ENCODE measurements at places on chromosomes 6 and 20. TPM values are rescaled to one million over a fixed set of nuclear protein-coding genes. Genes with fewer than 3 reads are reported as not detected.

- no peaks in the 10 kb centered on the region for H3K27me3 ChIP-seq
- H3K4me1 ChIP-seq: peaks cover 11% of the 10 kb centered on the region
- no peak overlapping the region for H3K27ac ChIP-seq
These were observed 155.6 kb downstream of the FOXC1 start for GRCh38 chr6:1765160-1765903.

HAO1 gene
- not detected for total RNA-seq

DNA sequence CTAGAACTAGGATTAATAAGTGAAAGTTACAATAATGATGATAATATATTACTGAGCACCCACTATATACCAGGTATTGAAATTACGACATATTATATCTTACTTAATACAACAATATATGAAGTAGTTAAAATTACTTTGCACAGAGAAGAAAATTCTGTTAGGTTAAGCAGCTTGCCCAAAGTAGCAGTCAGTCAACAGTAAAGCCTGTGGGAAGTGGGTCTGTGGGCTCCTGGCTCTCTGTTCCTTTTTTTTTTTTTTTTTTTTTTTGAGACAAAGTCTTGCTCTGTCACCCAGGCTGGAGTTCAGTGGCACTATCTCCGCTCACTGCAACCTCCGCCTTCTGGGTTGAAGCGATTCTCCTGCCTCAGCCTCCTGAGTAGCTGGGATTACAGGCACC is 4.8 kb upstream of the GTF2H4 start:
- peaks cover 14% of the 10 kb centered on the region for H3K36me3 ChIP-seq
- H3K27ac ChIP-seq: no peak overlapping the region
- peaks cover 8% of the 10 kb centered on the region for H3K4me1 ChIP-seq
- H3K4me3 ChIP-seq: no peak overlapping the region
- DNase-seq: no peak
- H3K27me3 ChIP-seq: no peaks in the 10 kb centered on the region

DNA sequence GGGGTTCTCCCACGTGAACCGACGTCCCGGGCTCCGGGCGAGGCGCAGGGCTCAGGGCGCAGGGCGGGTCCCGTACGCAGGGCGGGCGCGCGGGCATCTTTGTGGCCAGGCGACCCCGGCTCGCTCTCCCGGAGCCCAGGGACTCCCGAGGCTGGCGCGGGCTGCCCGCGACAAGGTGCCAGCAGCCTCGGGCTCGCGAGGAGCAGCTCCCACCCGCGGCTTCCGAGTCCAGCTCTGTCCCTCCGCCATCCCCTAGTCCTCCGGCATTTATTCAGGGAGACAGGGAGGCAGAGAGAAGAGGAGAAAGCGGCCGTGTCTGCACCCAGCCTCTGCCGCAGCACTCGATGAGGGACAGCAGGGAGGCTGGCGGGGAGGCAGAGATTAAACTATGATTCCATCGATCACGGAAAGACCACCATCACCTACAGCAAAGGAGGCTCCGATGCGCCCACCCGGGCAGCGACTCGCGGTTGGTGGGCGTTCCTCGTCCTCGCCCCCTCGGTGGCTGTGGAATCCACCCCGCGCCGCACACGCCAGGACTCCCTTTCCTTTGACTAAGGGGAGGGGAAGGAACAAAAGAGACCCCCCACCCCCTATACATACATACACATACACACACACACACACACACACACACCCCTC is 1.1 kb downstream of the RGS17 start:
- H3K4me1 ChIP-seq: peaks cover 25% of the 10 kb centered on the region
- H3K4me3 ChIP-seq: peak overlapping the region; percentile 79
- no peaks in the 10 kb centered on the region for H3K36me3 ChIP-seq
- H3K27me3 ChIP-seq: no peaks in the 10 kb centered on the region
- DNase-seq: no peak
- peak overlapping the region; percentile 29 for H3K27ac ChIP-seq

DNA sequence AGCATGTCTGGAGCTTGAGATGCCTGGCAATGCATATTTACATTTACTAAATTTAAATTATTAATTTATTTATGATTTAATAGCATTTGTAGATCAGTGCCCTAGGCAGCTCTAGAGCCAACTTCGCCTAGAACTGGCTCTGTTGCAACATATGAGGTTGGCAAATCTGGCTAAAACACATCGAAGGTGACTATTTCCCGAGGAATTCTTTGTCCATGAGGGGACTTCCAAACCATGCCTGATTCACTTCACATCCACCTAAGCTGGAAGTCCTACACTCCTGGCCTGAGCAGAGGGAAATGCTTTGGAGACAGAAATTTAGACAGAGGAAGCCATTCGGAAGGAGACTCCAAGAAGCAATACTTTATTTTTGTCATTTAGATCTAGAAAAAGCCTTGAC is 211.0 kb upstream of the ARG1 start:
- H3K4me1 ChIP-seq: peaks cover 15% of the 10 kb centered on the region
- no peaks in the 10 kb centered on the region for H3K27me3 ChIP-seq
- no peak for DNase-seq
- no peaks in the 10 kb centered on the region for H3K36me3 ChIP-seq

GRCh38 chr20:57223648-57224489 is 42.6 kb downstream of the BMP7 start:
- no peak for DNase-seq
- no peaks in the 10 kb centered on the region for H3K27me3 ChIP-seq
- H3K27ac ChIP-seq: no peak overlapping the region

DNA sequence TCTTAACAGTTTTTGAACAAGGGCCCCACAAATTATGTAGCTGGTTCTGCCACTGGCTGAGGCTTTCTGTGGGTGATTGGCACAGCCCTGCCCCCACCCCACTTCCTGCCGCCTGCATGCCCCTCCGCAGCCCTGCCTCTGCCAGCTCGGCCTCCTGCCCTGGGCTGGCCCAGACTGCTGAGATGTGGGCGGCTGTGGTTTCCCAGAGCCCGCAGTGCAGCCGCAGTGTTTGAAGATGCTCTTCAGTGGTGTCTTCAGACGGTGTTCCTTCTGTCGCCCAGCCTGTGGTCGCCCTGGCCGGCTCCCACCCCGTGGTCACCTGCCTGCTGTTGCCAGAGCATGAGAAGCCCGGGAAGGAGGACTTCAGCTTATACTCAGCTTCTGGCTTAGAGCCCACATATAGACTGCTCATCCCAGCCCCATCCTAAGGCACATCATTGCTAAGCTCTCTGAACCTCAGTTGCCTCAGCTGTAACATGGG is 154.3 kb downstream of the VEGFA start:
- no peaks in the 10 kb centered on the region for H3K36me3 ChIP-seq
- no peak overlapping the region for H3K4me3 ChIP-seq
- no peak overlapping the region for H3K27ac ChIP-seq

DNA sequence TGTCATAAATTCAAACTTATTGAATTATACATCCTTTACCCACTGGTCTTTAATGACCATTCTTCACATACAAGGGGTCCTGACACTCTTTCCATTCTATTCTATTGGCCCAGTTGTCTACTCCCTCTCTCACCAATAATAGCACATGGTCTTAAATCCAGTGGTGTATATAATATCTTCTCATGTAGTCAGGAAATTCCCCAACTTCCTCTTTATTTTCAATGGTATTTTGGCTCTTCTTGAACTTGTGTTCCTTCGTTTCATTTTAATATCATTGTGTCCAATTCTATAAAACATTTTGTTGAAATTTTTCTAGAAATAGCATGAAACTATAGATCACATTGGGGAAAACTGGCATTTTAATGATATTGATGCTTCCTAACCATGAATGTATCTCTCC is 36.8 kb downstream of the PSMB9 start:
- peaks cover 29% of the 10 kb centered on the region for H3K4me1 ChIP-seq
- H3K4me3 ChIP-seq: no peak overlapping the region

DNA sequence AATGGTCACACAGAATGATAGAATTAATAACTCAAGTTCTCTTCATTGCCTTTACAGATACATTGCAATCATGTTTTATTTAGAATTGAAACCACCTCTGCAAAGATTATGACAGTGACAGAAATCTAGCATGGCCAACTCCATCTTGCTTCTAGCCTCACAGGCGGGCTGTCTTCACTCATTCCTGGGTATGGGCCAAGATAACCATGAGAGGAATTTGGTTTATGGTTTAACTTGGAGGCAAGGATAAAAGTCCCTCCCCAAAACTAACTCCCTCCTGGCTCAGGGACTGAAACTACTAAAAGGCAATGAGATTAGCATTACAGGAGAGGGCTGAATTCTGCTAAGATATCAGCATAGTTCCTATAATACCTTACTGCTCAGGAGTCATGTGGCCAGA is 95.2 kb upstream of the CST7 start:
- H3K4me1 ChIP-seq: no peaks in the 10 kb centered on the region
- DNase-seq: no peak
- no peak overlapping the region for H3K4me3 ChIP-seq
- H3K27me3 ChIP-seq: no peaks in the 10 kb centered on the region
- H3K27ac ChIP-seq: no peak overlapping the region

- no peaks in the 10 kb centered on the region for H3K36me3 ChIP-seq
- no peak overlapping the region for H3K4me3 ChIP-seq
- DNase-seq: no peak
- no peaks in the 10 kb centered on the region for H3K4me1 ChIP-seq
These were observed 34.1 kb upstream of the ESR1 start for GRCh38 chr6:151773382-151773781.

DNA sequence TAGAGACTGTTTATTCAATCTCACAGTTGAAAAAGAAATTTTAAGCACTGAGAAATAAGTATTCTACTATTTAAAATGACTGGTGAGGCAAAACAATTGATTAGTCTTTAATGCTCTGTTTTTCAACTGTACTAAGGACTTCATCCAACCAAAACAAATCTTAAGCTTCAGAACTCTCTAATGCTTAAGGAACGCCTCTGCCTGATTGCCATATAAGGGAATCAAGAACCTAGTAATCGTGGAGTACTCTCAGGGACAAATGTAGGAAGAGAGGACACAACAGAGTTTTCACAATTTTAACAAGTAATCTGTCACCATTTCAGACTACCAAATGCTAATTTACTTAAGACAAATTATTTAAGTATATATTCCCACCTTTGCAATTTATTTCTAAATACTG is 16.1 kb downstream of the FBXO30 start:
- H3K4me3 ChIP-seq: no peak overlapping the region
- no peaks in the 10 kb centered on the region for H3K36me3 ChIP-seq
- DNase-seq: no peak
- H3K4me1 ChIP-seq: peaks cover 12% of the 10 kb centered on the region
- H3K27me3 ChIP-seq: no peaks in the 10 kb centered on the region

GRCh38 chr6:4281341-4282293 is 146.2 kb upstream of the ECI2 start:
- peaks cover 16% of the 10 kb centered on the region for H3K27me3 ChIP-seq
- DNase-seq: peak; percentile 56
- H3K4me1 ChIP-seq: peaks cover 14% of the 10 kb centered on the region
- no peak overlapping the region for H3K27ac ChIP-seq
- H3K36me3 ChIP-seq: no peaks in the 10 kb centered on the region

All from stomach (tissue), 19 donors.